ENCODE measurements at places on chromosomes 3 and 15.

GRCh38 chr15:76116138-76116885, 56.5 kb downstream of the TMEM266 start:
- DNase-seq: no peak

DNA sequence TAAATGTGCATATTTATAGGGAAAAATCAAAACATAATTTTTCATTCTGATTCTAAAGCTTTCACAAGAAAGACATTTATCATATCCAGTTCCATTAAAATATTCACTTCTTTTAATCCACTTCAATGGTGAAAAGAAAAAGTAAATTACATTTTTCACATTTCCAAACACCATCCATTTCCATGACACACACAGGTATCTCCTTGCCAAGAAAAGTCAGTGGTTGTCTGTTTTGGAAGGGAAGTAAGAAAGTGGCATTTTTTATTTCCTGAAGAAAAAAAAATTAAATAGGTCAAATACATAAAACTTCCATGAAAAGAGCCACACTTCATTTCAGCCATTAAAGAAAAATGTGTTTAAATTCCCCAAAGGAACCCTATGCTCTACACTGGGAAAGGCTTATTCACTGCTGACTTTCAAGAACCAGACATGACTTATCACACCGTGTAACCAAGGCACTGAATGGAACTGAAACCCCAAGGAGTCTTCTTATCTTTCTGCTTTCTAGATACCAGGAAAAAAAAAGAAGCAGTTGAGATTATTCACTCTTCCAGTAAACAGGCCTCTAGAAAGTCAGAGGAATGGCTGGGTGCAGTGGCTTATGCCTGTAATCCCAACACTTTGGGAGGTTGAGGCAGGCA, 44.5 kb downstream of the OSBPL10 start:
- DNase-seq: no peak

GRCh38 chr3:101643009-101643844, 33.7 kb downstream of the ZBTB11 start:
- DNase-seq: no peak

DNA sequence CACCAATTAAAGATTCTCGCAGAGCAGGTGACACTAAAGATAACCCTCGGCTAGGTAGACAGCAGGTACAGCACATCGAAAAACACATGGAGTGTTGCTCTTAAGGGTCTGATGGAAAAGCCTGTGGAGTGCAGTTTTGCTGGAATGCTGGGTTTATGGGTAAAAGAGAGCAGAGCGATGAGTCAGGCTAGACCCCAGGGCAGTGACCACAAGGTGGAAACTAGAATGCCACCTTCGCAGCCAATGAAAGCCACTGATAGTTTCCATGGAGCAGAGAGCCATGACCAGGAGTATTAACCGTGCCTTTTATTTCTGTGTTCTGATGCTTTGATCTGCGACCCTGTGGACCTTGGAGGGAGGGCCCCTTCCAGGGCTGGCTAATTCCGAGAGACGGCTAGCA, 149.8 kb downstream of the GABRB3 start:
- no peak for DNase-seq

DNA sequence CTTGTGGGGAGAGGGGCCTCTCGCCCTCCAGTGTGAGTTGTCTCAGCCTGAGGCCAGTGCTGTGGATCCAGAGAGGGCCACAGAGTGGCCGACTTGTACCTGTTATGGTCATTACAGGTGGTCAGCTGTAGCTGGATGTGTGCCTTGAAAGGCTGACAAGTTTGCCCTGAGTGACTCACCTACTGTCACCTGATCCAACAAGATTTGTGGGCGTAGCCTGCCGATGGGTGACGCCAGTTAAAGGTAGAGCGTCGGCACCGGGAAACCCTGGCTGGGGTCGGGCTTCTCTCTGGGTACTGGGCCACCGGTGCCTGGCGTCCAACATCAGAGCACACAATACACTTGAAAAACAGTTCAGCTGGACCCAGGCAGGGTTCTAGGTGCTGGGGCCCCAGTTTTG, 2.8 kb upstream of the ISG20 start:
- DNase-seq: peak; percentile 60

- DNase-seq: no peak
Observed at GRCh38 chr15:63210151-63211091, 21.0 kb downstream of the RAB8B start.

DNA sequence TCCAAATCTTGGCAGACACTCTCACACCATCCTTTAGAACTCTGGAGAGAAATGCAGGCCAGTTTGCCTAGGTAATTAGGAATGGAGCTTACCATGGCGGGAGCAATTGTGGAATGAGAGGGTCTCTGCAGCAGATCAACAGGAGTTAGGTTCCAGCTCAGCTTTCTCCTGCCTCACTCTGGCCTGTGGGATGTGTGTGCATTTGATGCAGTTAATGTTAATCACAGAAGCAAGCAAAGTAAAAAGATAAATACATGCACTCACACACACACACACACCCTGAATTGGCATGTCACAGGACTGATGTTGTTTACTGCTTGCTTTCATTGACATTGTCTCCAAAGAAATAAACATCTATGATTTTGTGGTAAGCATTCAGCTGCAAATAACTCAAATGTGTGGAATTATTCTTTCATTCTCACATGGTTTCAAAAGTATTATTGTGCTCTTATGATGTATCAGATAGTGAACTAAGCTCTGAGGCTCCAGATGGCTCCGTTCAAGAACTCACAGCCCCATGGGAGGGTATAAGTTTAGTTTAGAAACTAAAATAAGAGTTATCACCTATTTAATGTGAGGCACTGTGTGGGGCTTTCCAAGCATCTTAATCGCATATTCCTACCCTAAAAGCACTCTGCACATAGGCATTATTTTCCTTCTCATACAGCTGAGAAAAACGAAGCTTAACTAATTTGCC, 31.3 kb upstream of the BFSP2 start:
- DNase-seq: no peak

GRCh38 chr3:9387322-9387655, 10.1 kb upstream of the SETD5 start:
- DNase-seq: no peak

- DNase-seq: no peak
Observed at GRCh38 chr3:182027366-182027765, 315.6 kb downstream of the SOX2 start.

GRCh38 chr15:85047271-85047948, 65.8 kb downstream of the PDE8A start:
- DNase-seq: no peak

DNA sequence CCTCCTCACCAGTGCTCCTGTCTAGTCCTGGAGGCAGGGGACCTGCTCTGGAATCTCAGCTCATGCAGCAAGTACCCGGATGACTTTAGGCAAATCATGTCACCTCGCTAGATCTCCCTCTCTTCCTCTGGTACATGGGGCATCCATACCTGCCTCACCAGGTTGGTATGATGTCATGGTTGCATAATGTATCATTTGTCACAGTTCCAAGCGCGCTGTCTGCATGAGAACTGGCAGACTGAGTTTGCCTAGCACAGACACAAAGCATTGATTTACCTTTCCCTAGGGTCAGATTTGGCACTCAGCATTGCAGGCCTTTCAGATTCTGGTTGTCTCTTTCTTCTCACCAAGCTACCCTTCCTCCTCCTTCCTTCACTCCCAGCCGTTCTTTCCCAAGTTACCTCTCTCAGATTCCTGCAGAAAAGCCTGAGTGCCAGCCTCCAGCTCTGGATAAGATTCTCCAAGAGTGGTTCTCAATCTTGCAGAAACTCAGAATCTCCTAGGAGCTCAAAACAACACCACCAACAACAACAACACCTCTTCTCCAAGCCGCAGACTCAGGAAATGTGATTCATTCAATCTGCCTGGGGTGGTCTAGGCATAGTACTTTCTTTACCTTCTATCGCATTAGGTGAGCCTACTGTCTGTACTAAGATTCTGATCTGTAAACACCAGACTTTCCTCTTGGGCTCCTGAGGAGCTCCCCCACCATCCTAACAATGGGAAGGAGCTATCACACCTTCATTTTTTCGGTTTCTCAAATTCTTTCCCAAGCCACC, 29.5 kb downstream of the FAM43A start:
- no peak for DNase-seq

DNA sequence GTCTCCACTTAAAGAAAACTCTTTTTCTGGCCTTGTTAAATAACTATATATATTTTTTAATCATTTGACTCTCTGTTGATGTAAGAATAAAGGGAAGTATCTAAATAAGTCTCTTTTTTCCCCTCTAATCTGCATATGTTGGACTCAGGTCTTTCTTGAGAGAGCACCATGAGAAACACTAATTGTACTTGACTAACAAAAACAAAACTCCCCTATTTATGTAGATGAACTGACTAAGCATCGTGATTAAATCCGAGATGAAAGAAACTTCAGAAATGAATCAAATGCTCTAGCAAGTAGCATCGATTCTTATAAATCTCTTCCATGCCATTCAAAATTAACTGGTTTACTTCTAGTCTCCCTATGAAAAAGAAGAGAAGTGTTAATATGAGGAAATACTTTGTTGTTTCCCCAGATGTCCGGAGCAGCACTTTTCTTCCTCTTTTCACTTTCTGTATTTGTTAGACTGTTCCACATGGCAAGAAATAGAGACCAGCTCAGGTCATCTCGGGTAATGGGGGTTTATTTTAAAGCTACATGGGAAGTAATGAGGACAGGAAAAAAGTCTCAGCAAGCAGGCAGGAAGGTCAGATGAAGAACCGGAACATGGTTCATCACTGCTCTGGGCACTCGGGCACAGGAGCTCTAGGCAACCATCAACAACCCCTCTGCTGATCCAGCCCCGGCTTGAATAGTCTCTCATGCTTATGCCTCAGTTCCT, 288.3 kb downstream of the CNTN6 start:
- no peak for DNase-seq

DNA sequence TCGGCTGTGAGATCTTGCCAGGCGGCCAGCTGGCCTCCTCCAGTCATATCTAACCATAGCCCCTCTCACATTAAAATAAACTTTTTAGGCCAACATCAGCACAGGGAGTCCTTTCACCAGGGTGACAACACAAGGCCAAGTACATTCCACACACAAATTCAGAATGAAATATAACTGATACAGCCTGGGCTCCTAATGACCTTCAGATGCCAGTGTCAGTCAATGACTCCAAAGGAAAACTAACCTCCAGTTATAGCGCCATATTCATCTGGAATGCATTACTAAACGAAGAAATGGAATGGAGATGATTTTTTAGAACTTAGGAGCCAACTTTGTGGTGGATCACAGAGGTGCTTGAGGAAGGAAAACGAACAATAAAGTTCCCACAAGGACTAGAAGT, 205.4 kb downstream of the GREM1 start:
- no peak for DNase-seq

GRCh38 chr3:14524311-14524711, 15.8 kb downstream of the GRIP2 start:
- DNase-seq: no peak

DNA sequence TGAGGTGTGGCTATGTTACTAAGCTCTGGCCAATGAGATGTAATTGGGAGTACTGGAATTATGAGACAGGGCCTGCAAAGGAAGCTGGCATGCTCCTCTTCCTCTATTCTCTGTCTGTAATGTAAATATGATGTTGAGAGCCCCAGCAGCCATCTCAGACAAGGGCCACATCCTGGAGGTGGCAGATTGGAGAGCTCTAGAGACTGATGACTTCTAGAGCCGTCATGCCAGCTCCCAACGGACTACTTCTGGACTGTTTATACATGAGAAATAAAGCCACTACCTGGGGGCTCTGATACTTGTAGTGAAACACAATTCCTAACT, 19.7 kb downstream of the PLD1 start:
- no peak for DNase-seq

DNA sequence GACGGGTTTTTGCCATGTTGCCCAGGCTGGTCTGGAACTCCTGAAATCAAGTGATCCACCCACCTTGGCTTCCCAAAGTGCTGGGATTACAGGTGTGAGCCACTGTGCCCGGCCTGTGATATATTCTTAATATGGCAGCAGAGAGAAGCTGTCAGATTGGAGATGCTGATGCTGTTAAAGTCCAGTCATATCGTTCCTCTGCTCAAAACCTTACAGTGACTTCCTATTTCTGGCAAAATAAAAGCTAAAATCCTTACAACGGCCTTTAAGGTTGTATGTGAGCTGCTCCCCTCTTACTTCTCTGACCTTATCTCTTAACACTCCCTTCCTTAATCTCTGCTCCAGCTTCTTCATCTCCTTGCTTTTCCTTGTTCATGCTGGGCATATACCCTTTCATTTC, 26.6 kb upstream of the MGA start:
- no peak for DNase-seq

- DNase-seq: no peak
Observed at GRCh38 chr15:67777773-67778172, 47.5 kb upstream of the SKOR1 start.

DNA sequence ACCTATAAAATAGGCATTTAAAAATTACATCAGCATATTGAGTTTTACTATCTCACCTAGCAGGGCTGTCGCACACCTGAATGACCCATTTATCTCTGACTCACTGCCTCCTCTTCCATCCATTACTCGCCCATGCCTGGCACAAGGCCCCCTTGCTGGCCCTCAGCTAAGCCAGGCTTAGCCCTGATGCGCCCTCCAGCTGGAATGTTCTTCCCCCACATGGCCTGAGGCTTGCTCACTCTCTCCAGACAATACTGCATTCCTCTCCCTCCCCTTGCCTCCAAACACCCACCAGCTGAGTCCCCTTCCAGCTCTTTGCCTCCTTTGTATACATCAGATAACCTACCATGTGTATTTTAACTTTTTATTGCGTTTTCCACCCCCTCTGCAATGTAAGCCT, 7.2 kb downstream of the SH3BP5 start:
- DNase-seq: no peak

GRCh38 chr3:133901083-133901482, 5.4 kb upstream of the RAB6B start:
- DNase-seq: no peak

DNA sequence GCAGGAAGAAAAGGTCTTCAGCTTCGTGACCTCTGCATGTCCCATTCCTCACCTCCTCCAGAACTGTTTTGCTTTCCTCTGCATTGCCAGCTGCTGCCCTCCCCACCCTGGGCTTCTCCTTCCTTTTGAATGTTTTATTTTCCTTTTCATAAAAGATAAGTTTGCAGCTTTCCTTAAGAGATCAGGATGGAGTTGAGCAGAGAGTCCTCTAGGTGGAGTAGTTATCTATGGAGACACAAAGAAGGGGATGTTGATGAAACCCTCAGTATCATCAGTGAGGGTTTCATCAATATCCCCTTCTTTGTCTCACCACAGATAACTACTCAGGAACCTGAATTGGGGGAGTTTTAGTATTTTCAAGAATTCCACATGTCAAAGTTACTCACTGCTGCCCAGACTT, 19.0 kb upstream of the SLC25A36 start:
- no peak for DNase-seq

- DNase-seq: no peak
Observed at GRCh38 chr15:100433304-100433703, 91.5 kb upstream of the ADAMTS17 start.

- no peak for DNase-seq
Observed at GRCh38 chr3:171306631-171307030, 153.6 kb downstream of the TNIK start.

- DNase-seq: no peak
Observed at GRCh38 chr3:12405432-12406272, 78.6 kb upstream of the TSEN2 start.

GRCh38 chr15:39582977-39583595, 2.2 kb downstream of the THBS1 start:
- DNase-seq: no peak

Data from activated naive CD4-positive, alpha-beta T cell treated with anti-CD3 and anti-CD28 coated beads, Interleukin-2, amount 50 U/mL, for 16 hours (primary cell).